ENCODE measurements at places on chromosomes 13 and 19. TPM values are rescaled to one million over a fixed set of nuclear protein-coding genes. Genes with fewer than 3 reads are reported as not detected.

KIR3DL2 gene
- total RNA-seq: not detected

ZNF541 gene
- total RNA-seq: not detected

TRPC4 gene
- 4.3 TPM for total RNA-seq

ZNF723 gene
- not detected for total RNA-seq

S1PR5 gene
- not detected for total RNA-seq

CCL25 gene
- not detected for total RNA-seq

SLC10A2 gene
- not detected for total RNA-seq

CCDC8 gene
- total RNA-seq: 22.2 TPM

NPAS1 gene
- under 0.01 TPM for total RNA-seq

ICAM5 gene
- total RNA-seq: 4.3 TPM

HSH2D gene
- not detected for total RNA-seq

FGF9 gene
- total RNA-seq: not detected

FIZ1 gene
- 1.9 TPM for total RNA-seq

OXGR1 gene
- not detected for total RNA-seq

TEX29 gene
- total RNA-seq: not detected

SOX1 gene
- not detected for total RNA-seq

PSG11 gene
- total RNA-seq: 0.71 TPM

GNA15 gene
- not detected for total RNA-seq

CPAMD8 gene
- total RNA-seq: 0.71 TPM

SHANK1 gene
- total RNA-seq: 10.6 TPM

SLC27A1 gene
- total RNA-seq: 10.1 TPM

CYP4F11 gene
- not detected for total RNA-seq

C1QTNF9 gene
- total RNA-seq: not detected

LILRB3 gene
- not detected for total RNA-seq

GPR183 gene
- total RNA-seq: 0.18 TPM

CYP4F12 gene
- total RNA-seq: not detected

NCAN gene
- total RNA-seq: not detected

C13orf42 gene
- not detected for total RNA-seq

ADGRE2 gene
- 1.7 TPM for total RNA-seq

SYT3 gene
- total RNA-seq: not detected

ZNF536 gene
- total RNA-seq: not detected

GTF3A gene
- 184 TPM for total RNA-seq

TLE2 gene
- 1.9 TPM for total RNA-seq

CD209 gene
- total RNA-seq: not detected

FGF14 gene
- 1.9 TPM for total RNA-seq

ZNF491 gene
- not detected for total RNA-seq

MIA gene
- total RNA-seq: not detected

FCAR gene
- not detected for total RNA-seq

NUMBL gene
- total RNA-seq: 28.8 TPM

CFD gene
- total RNA-seq: 2.0 TPM

CALR gene
- 1,968 TPM for total RNA-seq

FAM83E gene
- not detected for total RNA-seq

APOC4 gene
- total RNA-seq: not detected

ZNF274 gene
- total RNA-seq: 20.5 TPM

ERICH6B gene
- not detected for total RNA-seq

PINLYP gene
- 11.3 TPM for total RNA-seq

PDE4A gene
- total RNA-seq: 5.8 TPM

DOHH gene
- 12.7 TPM for total RNA-seq

DIAPH3 gene
- total RNA-seq: 24.5 TPM

CLC gene
- total RNA-seq: not detected

OR10H4 gene
- not detected for total RNA-seq

ZNF677 gene
- 6.9 TPM for total RNA-seq

OR7A5 gene
- total RNA-seq: not detected

CPB2 gene
- not detected for total RNA-seq

SLC1A5 gene
- total RNA-seq: 347 TPM

ARID3A gene
- 11.7 TPM for total RNA-seq

ZNF682 gene
- 0.86 TPM for total RNA-seq

EFNB2 gene
- 25.1 TPM for total RNA-seq

Measured in myometrial cell (primary cell).